ENCODE measurements at places on chromosomes 11 and 22.

DNA sequence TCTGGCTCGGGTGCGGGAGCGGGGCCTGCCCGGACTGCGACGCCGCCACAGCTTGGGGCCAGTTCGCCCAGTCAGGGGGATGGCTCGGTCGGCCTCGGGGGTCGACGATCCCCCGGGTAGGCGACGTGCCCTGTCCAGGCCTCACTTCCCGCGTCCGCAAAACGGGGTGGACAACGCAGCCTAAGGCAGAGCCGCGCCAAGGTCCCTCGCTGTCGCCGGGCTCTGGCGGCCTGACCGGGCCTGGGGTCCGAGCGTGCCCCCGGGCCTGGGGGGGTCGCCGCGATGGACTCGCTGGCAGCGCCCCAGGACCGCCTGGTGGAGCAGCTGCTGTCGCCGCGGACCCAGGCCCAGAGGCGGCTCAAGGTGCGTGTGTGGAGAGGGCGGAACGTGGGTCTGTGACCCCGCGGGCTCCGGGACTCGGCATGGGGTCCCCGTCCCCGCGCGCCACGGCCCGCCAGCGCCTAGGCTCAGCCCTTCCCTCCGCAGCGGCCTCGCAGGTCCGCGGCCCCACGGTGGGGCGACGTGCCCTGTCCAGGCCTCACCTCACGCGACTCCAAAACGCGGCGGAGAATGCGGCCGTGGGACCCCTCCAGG, 4.2 kb downstream of the SEPTIN5 start:
- no peak for DNase-seq

- no peak for DNase-seq
These were observed 333.7 kb upstream of the LUZP2 start for GRCh38 chr11:24163146-24163545.

DNA sequence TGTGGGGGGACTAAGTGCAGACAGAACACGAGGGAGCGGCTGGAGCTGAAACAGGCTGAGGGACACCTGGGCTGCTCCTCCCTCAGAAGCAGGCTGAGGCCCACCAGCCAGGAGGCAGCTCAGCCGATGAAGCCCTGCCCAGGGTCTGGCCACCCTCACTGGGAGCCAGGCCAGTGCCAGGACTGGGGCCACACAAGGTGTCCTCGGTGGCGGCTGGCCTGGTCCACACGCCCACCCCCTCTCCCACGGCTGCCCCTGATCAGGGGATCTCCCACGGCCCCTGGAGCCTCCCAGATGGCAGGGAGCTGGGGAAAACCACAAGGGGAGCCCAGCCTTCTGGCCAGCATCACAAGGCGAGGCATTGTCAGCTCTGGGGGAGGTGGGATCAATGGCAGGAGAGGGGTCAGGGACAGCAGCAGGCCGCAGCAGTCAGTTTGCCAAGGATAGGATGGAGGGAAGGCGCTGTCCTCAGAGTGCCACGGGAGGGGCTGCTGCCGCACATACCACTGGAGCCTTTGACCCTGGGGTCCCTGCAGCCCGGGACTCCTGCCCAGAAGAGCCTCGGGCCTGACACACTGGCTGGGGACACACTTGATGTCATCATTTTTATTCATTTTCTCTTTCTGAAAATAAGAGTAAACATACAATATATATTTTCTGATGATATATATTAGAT, 11.7 kb upstream of the RASL10A start:
- no peak for DNase-seq

DNA sequence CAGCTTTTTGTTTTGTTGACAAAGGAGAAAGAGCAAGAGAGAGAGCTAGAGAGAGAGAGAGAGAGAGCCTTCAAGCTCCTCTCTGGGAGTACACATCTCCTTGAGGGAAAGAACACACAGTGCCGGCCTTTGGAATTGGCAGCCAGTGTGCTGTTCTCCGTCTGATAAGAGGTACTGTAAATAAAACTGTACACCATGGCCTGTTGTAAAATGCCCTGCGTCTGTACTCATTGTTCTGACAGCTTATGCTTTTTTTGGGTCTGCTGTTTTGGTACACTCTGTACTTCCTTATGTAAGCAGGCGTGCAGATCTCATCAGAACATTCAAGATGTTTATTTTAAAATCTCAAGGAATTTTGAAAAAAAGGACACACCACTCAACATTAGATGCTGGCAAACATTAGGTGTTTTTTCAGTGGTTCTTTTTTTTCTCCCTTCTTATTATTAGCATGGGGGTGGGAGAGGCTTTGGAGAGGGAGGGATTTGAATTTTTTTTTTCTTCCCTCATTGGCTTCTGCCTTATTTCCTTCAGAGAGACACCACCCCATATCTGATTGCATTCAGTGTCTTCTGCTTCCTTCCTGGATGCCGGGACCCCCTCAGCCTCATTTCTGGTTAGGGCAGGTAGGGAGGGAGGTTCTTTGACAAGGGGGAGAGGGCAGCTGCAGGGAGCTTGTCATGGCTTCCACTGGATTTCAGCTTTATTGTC, 116.8 kb upstream of the NNMT start:
- DNase-seq: no peak

- no peak for DNase-seq
These were observed 31.6 kb upstream of the CAVIN3 start for GRCh38 chr11:6351782-6352382.

DNA sequence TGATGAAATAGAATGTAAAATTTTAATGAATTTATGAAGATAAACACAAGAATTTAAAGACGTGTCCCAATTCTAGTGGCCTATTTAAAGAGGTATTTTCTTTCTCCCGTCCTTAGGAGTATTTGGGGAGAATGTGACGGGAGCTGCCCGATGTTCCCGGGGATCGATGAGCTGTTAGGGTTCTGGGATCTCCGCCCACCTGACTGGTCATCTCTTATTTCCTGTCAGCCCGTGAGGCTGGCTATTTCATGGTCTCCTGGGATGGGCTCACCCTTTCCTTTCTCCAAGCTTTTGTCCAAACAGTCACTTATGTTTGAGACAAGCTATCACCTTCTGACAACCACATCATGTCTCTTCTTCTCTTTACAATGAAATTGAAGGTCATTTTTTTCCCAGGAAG, 16.9 kb upstream of the CLMP start:
- no peak for DNase-seq

DNA sequence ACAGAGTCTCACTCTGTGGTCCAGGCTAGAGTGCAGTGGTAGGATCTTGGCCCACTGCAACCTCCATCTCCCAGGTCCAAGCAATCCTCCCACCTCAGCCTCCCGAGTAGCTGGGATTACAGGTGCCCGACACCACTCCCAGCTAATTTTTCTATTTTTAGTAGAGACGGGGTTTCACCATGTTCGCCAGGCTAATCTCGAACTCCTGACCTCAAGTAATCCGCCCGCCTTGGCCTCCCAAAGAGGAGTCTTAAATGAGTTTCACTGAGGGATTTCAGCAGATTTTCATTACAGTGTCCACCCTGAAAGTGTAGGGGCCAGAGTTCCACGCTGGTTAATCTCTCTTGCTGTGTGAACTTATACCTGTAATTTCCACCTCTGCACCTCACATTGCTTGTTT, 412 bp upstream of the RPS3 start:
- no peak for DNase-seq

- no peak for DNase-seq
These were observed 376.4 kb downstream of the BRD1 start for GRCh38 chr22:49451070-49451840.

DNA sequence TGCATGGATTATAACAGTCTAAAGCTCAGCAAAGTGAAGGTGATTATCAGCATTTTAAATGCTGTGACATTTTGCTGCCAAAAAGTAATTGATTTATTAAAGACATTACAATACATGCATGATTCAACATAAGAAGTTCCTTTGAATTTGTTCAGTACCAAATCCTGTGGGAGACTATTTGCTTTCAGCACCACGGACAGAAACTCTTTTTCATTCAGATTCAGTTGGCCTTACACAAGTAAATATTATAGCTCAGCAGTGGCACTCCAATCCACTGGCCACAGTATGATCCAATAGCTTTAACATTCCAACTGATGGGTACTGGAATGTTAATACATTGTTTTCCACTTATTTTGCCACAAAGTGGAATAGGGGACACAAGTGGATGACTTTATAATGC, 806.7 kb downstream of the NTM start:
- DNase-seq: no peak

DNA sequence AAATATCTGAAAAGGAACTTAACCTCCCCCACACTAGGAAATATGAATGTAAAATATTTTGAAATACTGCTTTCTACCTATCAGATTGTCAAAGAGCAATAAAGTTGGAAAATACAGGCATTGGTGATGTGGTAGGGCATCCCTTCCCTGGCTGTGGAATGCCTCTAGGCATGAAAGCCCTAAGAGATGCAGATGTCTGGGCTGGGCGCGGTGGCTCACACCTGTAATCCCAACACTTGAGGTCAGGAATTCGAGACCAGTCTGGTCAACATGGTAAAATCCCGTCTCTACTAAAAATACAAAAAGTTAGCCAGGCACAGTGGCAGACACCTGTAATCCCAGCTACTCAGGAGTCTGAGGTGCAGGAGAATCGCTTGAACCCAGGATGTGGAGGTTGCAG, 22.0 kb downstream of the ARAP1 start:
- no peak for DNase-seq

GRCh38 chr11:69360606-69361005, 66.7 kb downstream of the MYEOV start:
- no peak for DNase-seq

DNA sequence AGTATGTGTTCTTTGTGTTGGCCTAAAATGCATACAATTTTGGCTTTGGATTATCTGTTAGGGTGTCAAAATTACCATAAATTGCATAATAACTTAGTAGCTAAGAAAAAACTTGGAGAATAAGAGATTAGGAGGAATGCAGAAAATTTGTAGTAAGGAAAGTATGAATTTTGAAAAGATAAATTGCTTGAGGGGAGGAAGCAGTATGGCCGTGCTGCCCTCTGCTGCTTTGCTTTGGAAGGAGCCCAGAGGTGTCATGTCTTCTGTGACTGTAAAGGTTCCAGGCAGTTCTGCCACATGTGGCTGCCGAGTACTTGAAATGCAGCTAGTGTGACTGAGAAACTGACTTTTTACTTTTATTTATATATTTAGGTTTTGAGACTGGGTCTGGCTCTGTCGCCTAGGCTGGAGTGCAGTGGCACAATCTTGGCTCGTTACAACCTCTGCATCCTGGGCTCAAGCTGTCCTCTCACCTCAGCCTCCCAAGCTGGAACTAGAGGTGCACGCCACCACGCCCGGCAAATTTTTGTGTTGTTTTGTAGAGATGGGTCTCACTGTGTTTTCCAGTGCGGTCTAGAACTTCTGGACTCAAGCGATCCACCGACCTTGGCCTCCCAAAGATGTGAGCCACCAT, 1.8 kb downstream of the ADSL start:
- no peak for DNase-seq

DNA sequence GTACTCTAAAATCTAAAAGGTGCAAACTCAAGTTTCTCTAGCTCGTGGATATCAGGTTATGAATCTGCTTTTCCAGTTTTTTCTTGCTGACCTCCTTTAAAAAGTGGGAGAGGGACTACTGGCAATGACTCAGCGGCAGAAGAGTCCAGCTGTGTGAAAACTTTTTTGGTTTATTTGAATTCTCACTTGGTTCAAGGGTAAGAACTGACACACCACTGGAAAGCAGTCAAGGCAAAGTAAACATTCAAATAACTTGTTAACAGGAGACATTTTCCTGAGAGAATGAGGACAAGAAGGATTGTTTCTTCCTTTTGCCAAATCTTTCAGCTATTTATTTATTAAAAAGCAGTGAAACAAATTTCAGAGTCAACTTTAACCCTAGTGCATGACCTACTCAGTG, 36.1 kb downstream of the CDON start:
- no peak for DNase-seq

DNA sequence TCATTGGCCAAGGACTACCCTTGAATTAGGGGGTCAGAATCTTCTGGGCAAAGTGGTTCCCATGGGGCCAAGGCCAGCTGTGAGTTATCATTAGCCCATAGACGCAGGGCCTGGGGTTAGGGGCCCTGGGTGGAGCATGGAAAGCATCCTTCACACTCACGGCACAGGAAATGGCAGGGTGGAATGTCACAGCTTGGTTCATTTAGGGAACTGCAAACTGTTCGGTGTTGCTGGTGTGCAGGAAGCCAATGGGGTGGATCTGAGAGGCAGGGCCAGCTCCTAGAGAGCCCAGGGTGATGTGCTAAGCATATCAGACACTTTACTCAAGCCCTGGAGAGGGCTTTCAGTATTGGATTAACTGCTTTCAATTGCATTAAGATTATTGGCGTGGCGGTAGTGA, 42.9 kb downstream of the TECTA start:
- DNase-seq: no peak

GRCh38 chr22:37301144-37301830, 19.0 kb downstream of the CYTH4 start:
- DNase-seq: no peak

- peak; percentile 93 for DNase-seq
These were observed 26.7 kb downstream of the RRP8 start for GRCh38 chr11:6576471-6577373.

DNA sequence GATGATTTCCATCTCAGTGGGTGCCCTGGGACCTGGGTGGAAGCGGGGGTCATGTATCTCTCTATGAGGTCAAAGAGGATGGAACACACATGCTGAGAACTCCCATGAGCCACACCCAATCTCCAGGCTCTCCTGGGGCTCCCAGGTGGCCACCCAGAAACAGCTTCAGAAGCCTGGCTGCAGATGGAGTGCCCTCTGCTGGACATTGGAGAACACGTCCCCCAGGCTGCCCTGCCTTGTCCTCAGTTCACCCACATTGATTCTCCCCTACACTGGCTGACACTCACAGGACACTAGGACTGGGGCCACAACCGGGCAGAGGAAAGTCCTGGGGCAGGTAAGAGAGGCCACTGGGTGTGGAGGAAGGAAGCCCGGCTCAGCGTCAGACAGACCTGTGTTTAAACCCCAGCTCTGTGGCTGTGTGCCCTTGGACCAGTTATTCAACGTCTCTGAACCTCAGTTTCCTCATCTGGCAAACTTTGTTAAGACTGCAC, 4.5 kb upstream of the NOL12 start:
- no peak for DNase-seq

DNA sequence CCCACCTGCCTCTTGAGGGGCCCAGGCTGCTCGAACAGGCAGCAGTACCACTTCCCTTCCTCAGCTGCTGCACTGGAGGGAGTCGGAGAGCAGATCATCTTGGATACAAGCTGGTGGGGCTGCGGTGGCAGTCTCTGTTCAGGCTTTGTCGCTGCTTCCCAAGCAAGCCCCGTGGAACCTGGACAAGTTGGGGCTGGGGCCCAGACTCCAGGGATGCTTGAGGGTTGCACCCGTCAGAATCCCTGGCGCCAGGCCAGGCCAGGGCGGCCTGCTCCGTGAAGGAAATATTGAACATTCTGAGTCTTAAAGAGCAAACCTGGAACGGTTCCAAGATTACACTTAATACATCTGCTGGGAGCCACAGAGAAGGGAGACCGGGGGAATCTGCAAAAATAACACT, 310.1 kb upstream of the SORL1-AS1 start:
- DNase-seq: no peak

- DNase-seq: no peak
These were observed 435.5 kb downstream of the TBC1D22A start for GRCh38 chr22:47197773-47198500.

- no peak for DNase-seq
These were observed 191.6 kb upstream of the ARHGAP20 start for GRCh38 chr11:110903830-110904229.
